Bronchus fibroblast of lung (primary cell): ENCODE measurements at places on chromosomes 13 and 19. TPM values are rescaled to one million over a fixed set of nuclear protein-coding genes. Genes with fewer than 3 reads are reported as not detected.

SIGLEC8 gene
- total RNA-seq, result not detected in 2 replicates

ERF gene
- 45.9 and 47.0 TPM in 2 replicates for total RNA-seq

FGF21 gene
- total RNA-seq, result not detected in 2 replicates

ADGRL1 gene
- 0.84 and 0.89 TPM in 2 replicates for total RNA-seq

COMP gene
- not detected in 2 replicates for total RNA-seq
